ENCODE measurements at places on chromosomes 11 and 22.
A peak's percentile ranks its signal among the peaks of the same experiment; 100 is the strongest.

DNA sequence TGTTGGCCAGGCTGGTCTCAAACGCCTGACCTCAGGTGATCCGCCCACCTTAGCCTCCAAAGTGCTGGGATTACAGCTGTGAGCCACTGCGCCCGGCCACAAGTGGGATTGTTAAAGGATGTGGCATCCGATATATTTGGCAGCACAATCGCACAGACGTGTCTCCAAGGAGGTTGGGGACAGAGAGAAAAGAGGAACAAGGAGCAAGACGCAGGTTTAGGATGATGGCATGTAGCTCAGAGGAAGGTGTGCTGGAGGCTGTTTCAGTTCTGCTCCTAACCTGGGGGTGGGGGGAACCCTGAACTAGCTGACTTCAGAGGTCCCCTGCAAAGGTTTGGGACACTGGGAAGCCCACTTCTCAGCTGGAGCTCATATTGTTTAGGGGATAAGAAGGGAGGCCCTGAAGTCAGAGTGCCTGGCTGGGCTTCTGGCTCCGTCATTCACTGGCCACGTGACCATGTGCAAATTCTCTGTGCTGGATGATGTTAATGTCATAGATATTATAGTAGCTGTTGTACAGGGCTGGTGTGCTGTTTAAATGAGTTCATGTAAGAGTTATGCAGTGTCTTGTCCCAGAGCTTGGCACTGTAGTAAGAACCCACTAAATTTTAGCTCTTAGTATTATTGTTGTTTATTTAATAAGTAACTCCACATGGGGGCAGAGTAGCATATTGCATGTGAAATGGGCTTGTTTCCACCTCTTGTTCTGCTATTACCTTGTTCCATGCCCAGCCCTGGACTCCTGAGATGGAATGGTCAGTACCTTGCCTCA, 129.7 kb downstream of the ST3GAL4 start:
- H3K4me3 ChIP-seq, result no peak overlapping the region
- H3K27ac ChIP-seq, result no peak overlapping the region
- H3K36me3 ChIP-seq, result no peaks in the 10 kb centered on the region
- DNase-seq, result no peak
- no peaks in the 10 kb centered on the region for H3K27me3 ChIP-seq

DNA sequence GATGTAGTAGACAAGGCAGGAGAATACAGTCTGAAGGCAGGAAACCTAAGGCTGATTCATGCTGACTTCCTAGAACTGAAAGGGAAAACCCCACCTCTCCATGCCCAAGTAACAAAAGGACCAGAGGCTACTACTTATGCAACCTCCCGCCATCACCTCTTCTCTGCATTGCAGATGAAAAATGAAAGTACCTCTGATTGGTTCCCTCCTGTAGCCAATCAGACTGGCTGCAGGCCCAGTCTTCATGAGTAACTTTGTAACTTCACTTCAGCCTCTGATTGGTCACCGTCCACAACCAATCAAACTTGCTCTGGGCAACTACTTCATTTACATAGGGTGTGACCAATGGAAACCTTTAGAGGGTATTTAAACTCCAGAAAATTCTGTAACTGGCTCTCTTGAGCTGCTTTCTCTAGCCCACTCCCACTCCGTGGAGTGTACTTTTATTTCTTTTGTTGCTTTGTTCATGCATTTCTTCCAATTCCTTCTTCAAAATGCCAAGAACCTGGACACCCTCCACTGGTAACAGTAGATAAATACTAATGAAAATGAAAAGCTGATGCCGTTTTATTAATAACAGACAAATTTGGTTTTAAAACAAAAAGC, 5.2 kb upstream of the MAP6 start:
- no peaks in the 10 kb centered on the region for H3K4me1 ChIP-seq
- H3K4me3 ChIP-seq, result no peak overlapping the region
- no peak for DNase-seq
- no peak overlapping the region for H3K27ac ChIP-seq
- H3K36me3 ChIP-seq, result no peaks in the 10 kb centered on the region

DNA sequence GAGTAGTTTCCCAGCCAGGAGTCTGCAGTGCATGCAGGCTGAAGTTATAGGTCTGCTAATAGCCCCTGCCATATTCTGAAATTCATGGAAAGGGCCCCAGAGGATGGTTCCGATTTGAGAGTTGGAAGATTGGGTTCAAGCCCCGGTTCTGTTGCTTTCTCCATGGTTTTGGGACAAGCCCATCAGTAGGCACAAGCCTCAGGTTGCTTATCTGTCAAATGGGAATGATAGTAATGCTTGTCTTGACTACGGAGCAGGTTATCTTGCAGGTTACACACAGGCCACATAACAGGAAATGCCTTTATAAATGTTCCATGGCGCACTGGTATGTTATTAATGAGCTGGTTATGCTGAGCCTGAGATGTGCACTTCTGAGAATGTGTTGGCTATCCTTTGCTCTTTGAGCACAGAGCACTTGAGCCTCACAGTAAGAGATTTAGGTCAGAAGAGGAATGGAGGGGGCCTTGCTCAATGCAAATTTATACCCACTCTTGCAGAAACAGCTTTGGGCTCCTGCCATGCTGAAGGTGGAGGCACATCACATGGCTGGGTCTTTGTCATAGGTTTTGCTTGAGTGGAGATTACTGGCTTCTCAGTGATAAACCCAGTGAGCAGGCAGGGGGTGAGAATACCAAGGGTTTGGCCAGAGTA, 47.1 kb downstream of the ZNRF3 start:
- H3K27me3 ChIP-seq, result no peaks in the 10 kb centered on the region
- H3K4me1 ChIP-seq, result peaks cover 8% of the 10 kb centered on the region
- DNase-seq, result no peak

DNA sequence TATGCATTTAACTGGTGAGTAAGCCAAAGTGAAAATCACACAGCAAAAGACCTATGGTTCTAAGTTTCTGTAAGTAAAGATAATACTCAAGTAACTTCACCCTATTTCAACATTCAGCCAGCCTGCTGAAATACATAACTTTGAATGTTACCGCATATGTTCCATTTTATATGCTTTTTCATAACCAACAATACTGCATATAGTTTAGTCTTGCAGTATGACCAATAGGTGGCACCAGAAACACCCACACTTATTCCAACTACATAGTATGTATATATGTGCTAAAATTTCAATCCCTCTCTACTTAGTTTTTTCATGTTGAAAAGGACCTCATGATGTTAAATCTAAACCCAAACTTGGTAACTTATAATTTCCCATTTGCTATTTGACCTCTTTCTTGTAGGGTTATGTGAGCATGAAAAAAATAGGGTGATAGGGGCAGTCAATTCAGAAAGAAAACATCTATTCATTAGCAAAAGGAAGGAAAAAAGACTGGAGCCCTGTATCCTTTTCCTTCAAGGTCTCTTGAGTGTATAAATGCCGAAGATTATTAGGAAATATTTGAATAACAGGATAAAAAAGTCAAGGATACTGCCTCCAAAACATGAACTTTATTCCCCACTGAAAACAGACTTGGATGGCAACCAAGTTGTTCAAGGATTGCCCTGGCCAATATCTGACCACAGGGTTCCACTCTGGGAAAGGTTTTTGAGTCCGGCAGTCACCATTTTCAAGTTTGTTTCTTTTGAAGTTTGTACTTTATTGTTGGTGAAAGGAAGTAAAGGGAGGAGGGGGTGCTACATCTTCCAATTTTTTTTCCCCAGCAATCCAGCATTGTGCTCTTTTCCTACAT, 23.8 kb upstream of the FZD4 start:
- H3K36me3 ChIP-seq, result no peaks in the 10 kb centered on the region
- no peak for DNase-seq
- H3K27ac ChIP-seq, result no peak overlapping the region
- H3K4me3 ChIP-seq, result no peak overlapping the region

DNA sequence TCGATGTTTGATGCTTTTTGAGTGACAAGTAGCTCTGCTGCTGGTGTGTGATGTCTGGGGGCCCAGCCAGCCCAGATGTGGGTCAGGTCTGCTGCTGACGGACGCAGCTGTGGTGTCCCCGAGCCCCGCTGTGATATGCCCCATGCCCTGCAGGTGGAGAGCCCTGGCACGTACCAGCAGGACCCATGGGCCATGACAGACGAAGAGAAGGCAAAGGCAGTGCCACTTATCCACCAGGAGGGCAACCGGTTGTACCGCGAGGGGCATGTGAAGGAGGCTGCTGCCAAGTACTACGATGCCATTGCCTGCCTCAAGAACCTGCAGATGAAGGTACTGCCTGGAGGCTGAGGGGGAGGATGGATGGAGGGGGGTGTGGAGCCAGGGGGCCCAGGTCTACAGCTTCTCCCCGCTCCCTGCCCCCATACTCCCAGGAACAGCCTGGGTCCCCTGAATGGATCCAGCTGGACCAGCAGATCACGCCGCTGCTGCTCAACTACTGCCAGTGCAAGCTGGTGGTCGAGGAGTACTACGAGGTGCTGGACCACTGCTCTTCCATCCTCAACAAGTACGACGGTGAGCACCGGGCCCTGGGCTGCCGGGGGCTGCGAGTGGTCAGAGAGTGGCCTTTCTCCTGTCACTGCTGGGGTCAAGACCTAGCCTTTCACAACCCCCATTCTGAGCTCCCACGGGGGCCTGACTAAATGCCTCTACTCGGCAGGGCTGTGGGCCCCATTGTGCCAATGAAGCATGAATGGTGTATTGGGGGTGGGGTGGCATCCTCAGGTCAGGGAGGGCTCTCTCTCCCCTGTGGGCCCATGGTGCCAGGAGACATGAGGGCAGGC, 7.3 kb downstream of the AIP start:
- no peak overlapping the region for H3K4me3 ChIP-seq
- H3K36me3 ChIP-seq, result peaks cover 72% of the 10 kb centered on the region
- no peaks in the 10 kb centered on the region for H3K27me3 ChIP-seq
- H3K4me1 ChIP-seq, result peaks cover 9% of the 10 kb centered on the region
- H3K27ac ChIP-seq, result no peak overlapping the region
- no peak for DNase-seq

DNA sequence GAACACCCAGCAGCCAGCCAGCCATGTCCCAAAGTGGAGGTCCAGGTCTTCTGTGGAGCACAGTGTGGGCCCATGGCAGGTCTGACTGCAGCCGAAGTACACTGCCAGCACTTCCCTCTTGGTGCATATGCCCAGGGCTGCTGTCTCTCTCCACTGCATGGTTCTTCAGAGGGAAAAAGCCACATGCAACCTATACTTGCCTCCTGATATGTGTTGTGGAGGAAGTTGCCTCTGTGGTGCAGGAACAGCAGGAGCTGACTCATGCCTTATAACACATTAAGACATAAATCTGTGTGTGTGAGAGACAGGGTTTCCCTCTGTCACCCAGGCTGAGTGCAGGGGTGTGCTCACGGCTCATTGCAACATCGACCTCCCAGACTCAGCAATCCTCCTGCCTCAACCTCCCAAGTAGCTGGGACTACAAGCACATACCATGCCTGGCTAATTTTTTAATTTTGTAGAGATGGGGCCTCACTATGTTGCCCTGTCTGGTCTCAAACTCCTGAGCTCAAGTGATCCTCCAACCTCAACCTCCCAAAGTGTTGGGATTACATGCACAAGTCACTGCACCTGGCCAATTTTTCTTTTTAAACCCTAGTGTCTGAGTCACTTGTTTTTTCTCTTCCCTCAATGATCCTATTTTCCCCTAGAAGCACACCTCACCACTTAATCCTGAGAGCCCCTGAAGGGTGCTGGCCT, 98.8 kb downstream of the MPPED2 start:
- H3K36me3 ChIP-seq, result no peaks in the 10 kb centered on the region
- no peak overlapping the region for H3K4me3 ChIP-seq
- DNase-seq, result no peak
- H3K4me1 ChIP-seq, result peaks cover 20% of the 10 kb centered on the region
- no peak overlapping the region for H3K27ac ChIP-seq

- no peak for DNase-seq
- peaks cover 5% of the 10 kb centered on the region for H3K4me1 ChIP-seq
- H3K27ac ChIP-seq, result peak overlapping the region; percentile 52
- no peaks in the 10 kb centered on the region for H3K27me3 ChIP-seq
- H3K4me3 ChIP-seq, result no peak overlapping the region
- no peaks in the 10 kb centered on the region for H3K36me3 ChIP-seq
These were observed 2.4 kb upstream of the THRSP start for GRCh38 chr11:78061088-78061920.

GRCh38 chr11:65418431-65418680, 4.2 kb upstream of the NEAT1 start:
- H3K27me3 ChIP-seq, result no peaks in the 10 kb centered on the region
- H3K4me1 ChIP-seq, result peaks cover 73% of the 10 kb centered on the region

DNA sequence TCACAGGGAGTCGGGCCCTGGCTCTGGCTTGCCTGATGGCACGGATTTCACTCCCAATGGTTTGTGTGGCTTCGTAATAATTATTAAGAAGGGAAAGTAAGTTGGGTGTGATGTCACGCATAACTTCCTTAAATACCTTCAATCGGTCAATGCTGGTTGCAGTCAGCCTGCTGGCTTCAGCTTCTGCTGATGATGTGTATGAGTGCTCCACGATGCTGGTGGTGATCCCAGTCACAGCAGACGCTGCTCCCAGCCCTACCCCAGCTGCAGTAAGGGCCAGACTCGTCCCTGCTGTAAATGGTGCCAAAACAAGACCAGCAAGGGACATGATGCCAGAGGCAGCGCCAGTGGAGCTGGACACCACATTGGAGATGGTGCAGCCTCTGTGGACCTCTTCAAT, 19.1 kb downstream of the APOL3 start:
- peaks cover 26% of the 10 kb centered on the region for H3K36me3 ChIP-seq
- no peaks in the 10 kb centered on the region for H3K27me3 ChIP-seq
- peaks cover 9% of the 10 kb centered on the region for H3K4me1 ChIP-seq

GRCh38 chr22:47565607-47566006, 803.2 kb downstream of the TBC1D22A start:
- H3K27ac ChIP-seq, result no peak overlapping the region
- DNase-seq, result peak; percentile 26
- H3K36me3 ChIP-seq, result no peaks in the 10 kb centered on the region
- peaks cover 37% of the 10 kb centered on the region for H3K27me3 ChIP-seq

DNA sequence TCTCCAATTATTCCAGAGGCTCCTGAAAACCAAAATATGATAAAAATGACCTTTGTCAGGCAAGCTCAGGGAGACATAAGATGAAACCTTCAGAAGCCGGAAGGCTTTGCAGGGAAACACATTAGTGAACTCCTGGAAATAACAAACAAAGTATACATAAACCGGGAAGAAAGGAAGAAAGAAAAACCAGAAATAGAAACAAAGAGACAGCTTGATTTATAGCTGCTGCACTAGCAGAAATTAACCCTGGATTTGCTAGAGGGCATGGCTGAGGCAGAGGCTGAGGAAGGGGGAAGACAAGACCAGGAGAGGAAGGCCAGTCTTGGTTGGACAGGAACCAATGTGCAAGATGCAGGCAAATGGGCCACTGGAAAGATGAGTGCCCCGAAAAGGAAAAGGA, 33.3 kb downstream of the SLC22A25 start:
- H3K4me3 ChIP-seq, result no peak overlapping the region
- H3K27ac ChIP-seq, result no peak overlapping the region
- H3K27me3 ChIP-seq, result peaks cover 9% of the 10 kb centered on the region
- H3K36me3 ChIP-seq, result no peaks in the 10 kb centered on the region

DNA sequence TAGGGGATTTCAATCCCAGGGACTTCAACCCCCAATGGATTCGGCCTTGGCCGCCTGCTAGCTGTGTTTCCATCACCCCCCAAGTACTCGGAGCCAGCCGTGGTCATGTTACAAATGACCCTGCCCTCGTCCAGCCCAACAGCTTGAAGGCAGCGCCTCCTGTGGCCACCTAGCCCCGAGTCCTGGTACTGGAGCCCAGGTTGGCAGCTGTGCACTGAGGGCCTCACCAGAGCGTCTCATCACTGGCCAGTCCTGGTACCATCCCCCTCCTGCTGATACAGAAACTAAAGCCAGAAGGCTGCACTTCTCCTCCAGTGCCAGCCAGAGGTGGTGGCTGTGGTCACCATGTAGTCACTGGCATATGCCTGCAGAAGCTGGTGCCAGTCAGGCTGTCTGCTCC, 44.9 kb upstream of the FADD start:
- DNase-seq, result no peak
- no peak overlapping the region for H3K27ac ChIP-seq
- H3K4me3 ChIP-seq, result no peak overlapping the region
- no peaks in the 10 kb centered on the region for H3K27me3 ChIP-seq
- H3K36me3 ChIP-seq, result peaks cover 2% of the 10 kb centered on the region

All from suprapubic skin (tissue), 4 donors.